ENCODE measurements at places on chromosomes 3 and 15. TPM values are rescaled to one million over a fixed set of nuclear protein-coding genes. Genes with fewer than 3 reads are reported as not detected.

The CHRD gene
- 0.19 TPM for total RNA-seq

The SAXO2 gene
- 1.1 TPM for total RNA-seq

The ADGRG7 gene
- total RNA-seq: not detected

GRCh38 chr3:87997966-87998365, 60.8 kb downstream of the CGGBP1 start:
- DNase-seq: no peak

- DNase-seq: no peak
Measured at GRCh38 chr3:182139627-182140357, 428.1 kb downstream of the SOX2 start.

The C3orf52 gene
- total RNA-seq: 4.1 TPM

DNA sequence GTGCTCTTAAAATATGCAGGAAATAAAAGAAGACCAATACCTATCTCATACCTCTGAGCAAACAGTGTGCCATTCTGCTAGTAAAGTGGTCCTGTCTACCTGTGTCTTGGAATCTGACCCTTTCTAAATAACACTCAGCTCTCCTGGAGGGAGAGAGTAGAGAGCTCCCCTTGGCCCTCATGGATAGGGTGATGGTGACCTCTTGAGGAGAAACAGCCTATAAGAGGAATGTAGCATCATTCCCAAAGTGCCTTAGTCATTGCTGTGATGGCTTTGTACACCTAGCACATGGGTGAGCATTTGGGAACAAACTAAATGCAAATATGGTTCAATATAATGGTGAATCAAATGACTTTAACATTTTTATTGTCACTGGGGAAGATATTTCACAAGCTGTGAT, 10.0 kb downstream of the SNTN start:
- no peak for DNase-seq

The HES1 gene
- 0.81 TPM for total RNA-seq

DNA sequence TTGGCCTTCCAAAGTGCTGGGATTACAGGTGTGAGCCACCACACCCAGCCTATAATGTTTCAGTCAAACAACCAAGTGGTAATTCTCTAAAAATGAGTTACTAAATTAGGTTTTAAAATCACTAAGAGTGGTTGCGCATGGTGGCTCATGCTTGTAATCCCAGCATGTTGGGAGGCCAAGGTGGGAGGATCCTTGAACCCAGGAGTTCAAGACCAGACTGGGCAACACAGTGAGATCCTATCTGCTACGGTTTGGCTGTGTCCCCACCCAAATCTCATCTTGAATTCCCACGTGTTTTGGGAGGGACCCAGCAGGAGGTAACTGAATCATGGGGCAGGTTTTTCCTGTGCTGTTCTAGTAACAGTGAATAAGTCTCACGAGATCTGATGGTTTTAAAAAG, 26.1 kb downstream of the SEC11A start:
- DNase-seq: no peak

- no peak for DNase-seq
Measured at GRCh38 chr3:39440316-39440715, 27.2 kb upstream of the MOBP start.

DNA sequence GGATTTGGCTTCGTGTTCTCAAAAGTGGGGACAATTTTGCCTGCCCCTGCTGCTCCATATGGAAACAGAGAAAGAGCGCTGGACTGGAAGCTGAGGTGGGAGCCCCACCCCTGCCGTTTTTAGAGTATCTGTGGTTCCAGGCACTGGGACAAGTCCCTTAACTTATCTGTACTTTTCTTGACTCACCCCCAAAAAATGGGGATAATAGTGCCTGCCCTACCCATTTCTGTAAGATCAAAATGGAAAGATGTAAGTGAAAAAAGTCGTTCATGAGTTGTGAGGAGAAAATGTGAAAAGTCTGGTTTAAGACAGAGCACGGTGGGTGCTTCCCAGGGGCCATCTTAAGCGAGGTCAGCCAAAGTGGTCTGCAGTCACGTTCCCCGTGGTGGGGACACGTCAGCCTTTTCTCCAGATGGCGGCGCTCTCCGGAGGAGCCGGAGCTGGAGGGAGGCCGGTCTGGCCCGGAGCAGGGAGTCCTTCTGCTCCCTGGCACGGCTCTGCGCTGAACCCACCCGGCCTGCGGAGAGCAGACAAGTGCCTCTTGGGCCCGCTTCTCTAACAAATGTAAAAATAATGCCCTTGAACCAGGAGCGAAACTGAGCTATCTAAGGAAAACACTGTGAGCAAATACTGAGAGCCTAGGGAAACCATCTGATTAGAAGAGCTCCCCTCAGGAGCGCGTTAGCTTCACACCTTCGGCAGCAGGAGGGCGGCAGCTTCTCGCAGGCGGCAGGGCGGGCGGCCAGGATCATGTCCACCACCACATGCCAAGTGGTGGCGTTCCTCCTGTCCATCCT, at the start of gene CLDN18:
CLDN18 (plus strand) TSS at position 690 of the 797 bp plus-strand sequence; CDS start at position 751, 61 bp downstream.
- DNase-seq: no peak

DNA sequence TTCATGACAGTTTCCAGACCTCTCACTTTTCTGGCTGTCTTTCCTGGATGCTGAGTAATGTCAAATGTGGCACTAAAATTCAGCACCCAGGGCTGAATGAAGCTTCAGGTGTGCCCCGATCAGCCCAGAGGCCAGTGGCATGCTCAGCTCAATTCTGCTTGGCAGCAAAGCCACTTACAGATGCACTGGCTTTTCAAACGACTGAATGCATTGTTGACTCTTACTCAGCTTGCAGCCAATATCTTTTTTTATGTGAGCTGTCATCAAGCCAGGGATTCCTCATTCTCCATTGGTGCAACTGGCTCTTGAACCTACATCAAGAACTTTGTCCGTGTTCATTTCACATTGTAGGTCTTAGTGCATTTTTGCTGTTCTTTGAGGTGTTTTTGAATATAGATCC, 60.7 kb downstream of the ZDHHC19 start:
- no peak for DNase-seq

Data from activated T-cell treated with anti-CD3 and anti-CD28 coated beads, Interleukin-2, amount 50 U/mL, for 72 hours (primary cell).